ENCODE measurements at places on chromosomes 1 and 21.

DNA sequence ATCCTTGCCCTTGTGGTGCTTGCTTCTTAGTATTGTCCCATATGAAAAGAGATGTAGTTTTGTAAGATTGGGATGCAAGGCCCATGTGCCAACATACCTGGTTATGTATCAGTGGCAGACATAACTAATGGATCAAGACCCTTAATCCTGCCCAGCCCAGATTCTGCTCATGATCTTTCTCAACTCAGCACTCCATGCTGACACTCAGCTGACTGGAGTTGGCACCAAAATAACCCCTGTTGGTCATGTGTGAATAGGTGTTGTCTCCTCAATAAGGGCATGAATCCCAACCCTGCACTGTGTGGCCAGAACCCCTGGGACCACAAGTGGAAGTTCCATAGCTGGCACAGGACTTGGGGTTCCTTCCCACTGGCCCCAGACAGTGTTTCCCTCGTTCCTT lies 13.9 kb upstream of the CNR2 start:
- H3K27ac ChIP-seq: no peak overlapping the region
- H3K27me3 ChIP-seq: no peaks in the 10 kb centered on the region
- DNase-seq: no peak

GRCh38 chr1:159113596-159114433 lies 37.2 kb upstream of the AIM2 start:
- no peak overlapping the region for H3K27ac ChIP-seq
- no peaks in the 10 kb centered on the region for H3K27me3 ChIP-seq
- DNase-seq: no peak

DNA sequence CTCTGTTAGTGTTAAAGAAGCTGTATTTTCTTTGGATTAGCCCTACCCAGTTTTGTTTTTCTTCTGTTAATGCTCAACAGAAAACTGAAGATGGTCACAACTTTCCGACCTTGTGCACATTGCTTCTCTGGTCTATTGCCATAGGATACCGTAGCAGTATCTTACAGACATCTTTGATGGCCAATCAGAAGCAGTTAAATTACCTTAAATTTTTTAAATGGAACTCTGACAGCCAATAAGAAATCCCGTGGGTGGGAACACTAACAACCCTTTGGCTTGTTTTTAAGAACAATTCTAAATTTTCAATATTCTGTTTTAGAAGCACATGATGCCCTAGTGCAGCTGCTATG lies 17.2 kb downstream of the NFYC start:
- DNase-seq: no peak
- H3K36me3 ChIP-seq: no peaks in the 10 kb centered on the region
- H3K27ac ChIP-seq: peak overlapping the region; percentile 41

GRCh38 chr21:37507716-37508115 lies 141.1 kb downstream of the DYRK1A start:
- DNase-seq: no peak
- no peaks in the 10 kb centered on the region for H3K27me3 ChIP-seq
- no peak overlapping the region for H3K4me3 ChIP-seq

- no peaks in the 10 kb centered on the region for H3K27me3 ChIP-seq
- DNase-seq: no peak
- H3K4me1 ChIP-seq: no peaks in the 10 kb centered on the region
- H3K4me3 ChIP-seq: no peak overlapping the region
- no peaks in the 10 kb centered on the region for H3K36me3 ChIP-seq
Measured at GRCh38 chr1:212259693-212260480, 25.3 kb upstream of the PPP2R5A start.

- no peaks in the 10 kb centered on the region for H3K36me3 ChIP-seq
- no peak for DNase-seq
- H3K4me1 ChIP-seq: no peaks in the 10 kb centered on the region
- H3K27ac ChIP-seq: no peak overlapping the region
- H3K4me3 ChIP-seq: no peak overlapping the region
Measured at GRCh38 chr1:111778541-111779051, 22.9 kb downstream of the DDX20 start.

DNA sequence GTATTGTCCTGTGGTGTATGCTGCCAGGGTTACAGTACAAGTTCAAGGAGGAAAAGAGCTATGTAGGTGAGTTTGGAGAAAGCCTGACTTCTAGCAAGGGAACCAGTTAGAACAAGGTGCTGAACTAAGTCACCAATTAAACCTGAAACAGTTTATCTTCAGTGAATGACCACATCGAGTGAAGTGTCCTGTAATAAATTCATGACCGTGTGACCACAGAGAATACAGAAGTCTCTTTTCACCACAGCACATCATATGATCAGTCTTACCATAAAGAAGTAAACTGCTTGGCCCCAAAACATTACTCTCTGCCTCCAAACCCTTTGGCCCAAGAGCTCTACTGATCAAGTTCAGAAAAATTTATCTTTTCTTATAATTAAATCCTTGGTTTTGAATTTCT lies 141.4 kb downstream of the DAB1 start:
- H3K27ac ChIP-seq: no peak overlapping the region
- H3K36me3 ChIP-seq: no peaks in the 10 kb centered on the region
- H3K4me3 ChIP-seq: no peak overlapping the region
- H3K4me1 ChIP-seq: no peaks in the 10 kb centered on the region
- no peak for DNase-seq
- no peaks in the 10 kb centered on the region for H3K27me3 ChIP-seq

DNA sequence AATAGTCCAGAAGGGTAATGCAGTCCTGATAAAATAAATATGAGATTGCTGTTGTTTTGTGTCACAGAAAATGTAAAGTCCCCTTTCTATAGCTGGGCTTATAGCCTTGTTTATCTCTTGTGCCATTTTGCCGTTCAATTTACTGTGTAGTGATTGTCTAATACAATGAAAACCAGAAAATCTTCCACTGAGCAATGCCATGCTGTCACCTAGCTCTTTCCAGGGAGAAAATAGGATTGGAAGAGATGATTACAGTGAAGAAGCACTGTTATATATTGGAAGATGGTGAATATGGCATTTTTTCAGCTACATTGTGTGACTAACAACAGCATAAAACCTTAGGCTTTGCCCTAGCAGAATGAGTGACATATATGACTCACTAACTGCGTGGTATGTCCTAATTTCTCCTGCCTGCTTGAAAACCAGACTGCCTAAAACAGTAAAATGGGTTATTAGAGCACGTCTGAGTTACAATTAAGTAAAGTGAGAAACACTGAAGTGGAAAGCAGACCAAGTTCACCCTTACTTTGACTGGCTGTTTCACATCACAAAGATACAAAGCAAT lies 332.4 kb upstream of the ZP4 start:
- H3K4me1 ChIP-seq: no peaks in the 10 kb centered on the region
- no peaks in the 10 kb centered on the region for H3K27me3 ChIP-seq
- no peak overlapping the region for H3K4me3 ChIP-seq
- H3K36me3 ChIP-seq: no peaks in the 10 kb centered on the region

DNA sequence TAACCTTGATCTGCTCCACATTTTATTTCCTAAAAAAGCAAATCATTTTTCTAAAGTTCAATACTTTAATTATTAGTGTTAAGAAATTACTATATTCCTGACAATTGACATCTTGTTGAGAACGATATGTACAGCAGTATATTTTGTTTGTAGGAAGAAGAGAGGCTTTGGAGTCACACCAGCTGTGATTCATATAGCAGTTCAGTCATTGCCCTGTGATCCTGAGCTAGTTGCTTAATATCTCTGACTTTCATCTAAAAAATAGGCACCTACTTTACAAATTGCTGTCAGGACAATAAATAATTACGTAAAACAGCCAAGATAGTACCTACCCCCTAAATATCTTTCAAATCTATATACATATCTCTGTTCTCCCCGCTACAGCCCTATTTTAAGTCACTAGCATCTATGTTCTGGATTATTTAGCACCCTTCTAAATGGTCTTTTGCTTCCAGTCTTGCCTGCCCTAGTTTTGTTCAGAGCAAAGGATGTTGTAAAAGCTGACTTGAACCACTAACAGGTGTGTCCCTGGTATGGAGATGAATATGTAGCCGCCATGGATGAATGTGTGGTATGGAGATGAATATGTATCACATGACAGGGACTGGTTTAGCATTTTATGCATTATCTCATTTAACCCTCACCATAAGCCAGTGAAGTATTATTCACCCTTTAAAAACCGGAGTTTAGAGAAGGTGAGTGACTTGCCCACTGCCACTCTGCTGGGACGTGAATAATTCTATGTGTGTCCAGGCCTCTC lies 42.2 kb downstream of the RNF220 start:
- peaks cover 2% of the 10 kb centered on the region for H3K27me3 ChIP-seq
- H3K36me3 ChIP-seq: no peaks in the 10 kb centered on the region
- H3K4me3 ChIP-seq: no peak overlapping the region
- DNase-seq: no peak
- no peaks in the 10 kb centered on the region for H3K4me1 ChIP-seq

DNA sequence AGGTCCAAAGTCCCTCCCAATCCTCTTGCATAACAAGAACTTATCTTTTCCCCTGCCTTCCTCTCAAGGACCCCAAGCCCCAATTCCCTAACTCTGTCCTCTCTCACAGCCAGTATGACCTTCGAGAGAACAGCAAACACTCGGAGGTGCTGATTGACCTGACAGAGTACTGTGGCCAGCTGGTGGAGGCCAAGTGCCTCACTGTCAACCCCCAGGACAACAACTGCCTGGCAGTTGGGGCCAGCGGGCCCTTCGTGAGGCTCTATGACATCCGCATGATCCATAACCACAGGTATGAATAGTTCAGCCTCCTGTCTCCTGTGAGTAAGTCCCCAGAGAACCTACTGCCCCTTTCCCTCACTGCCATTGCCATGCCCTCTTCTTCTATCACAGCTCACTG lies 29.9 kb upstream of the TMEM222 start:
- no peak overlapping the region for H3K4me3 ChIP-seq
- H3K27ac ChIP-seq: no peak overlapping the region
- no peak for DNase-seq
- no peaks in the 10 kb centered on the region for H3K4me1 ChIP-seq

DNA sequence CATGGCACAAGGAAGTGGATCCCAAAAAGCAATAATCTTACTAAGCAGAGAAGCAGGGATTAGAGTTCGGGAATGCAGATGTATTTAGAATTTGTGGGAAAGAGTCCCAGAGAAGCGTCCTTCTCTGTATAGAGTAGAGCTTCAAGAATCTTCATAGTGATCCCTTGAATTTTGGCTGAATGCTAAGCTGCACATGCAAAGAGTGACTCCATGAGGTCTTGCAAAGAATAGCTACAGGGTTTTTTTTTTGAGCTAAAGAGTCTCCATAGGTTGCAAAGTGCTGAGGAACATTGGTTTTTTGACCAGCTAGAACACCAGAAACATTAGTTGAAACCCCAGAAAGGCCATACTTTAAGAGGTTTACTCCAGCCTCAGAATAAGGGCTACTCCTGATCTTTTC lies 206.7 kb downstream of the CTH start:
- no peaks in the 10 kb centered on the region for H3K36me3 ChIP-seq
- H3K27me3 ChIP-seq: no peaks in the 10 kb centered on the region
- no peak for DNase-seq
- H3K4me1 ChIP-seq: no peaks in the 10 kb centered on the region

GRCh38 chr1:44499306-44499705 lies 94.3 kb downstream of the RNF220 start:
- no peak overlapping the region for H3K27ac ChIP-seq
- H3K36me3 ChIP-seq: no peaks in the 10 kb centered on the region
- no peak for DNase-seq
- H3K4me3 ChIP-seq: no peak overlapping the region

- no peaks in the 10 kb centered on the region for H3K4me1 ChIP-seq
- H3K27ac ChIP-seq: no peak overlapping the region
- H3K36me3 ChIP-seq: no peaks in the 10 kb centered on the region
- DNase-seq: no peak
Measured at GRCh38 chr1:67514786-67515185, 84.6 kb upstream of the SERBP1 start.

GRCh38 chr1:211732293-211732980 lies 57.0 kb upstream of the NEK2 start:
- H3K4me1 ChIP-seq: peaks cover 24% of the 10 kb centered on the region
- H3K27ac ChIP-seq: no peak overlapping the region
- peaks cover 10% of the 10 kb centered on the region for H3K27me3 ChIP-seq
- no peaks in the 10 kb centered on the region for H3K36me3 ChIP-seq
- no peak for DNase-seq

- H3K27me3 ChIP-seq: no peaks in the 10 kb centered on the region
- no peak overlapping the region for H3K27ac ChIP-seq
Measured at GRCh38 chr1:81186261-81186660, 614.5 kb upstream of the ADGRL2 start.

GRCh38 chr21:44292812-44293195 lies 7.0 kb upstream of the PFKL start:
- no peak overlapping the region for H3K27ac ChIP-seq
- no peaks in the 10 kb centered on the region for H3K36me3 ChIP-seq
- no peak for DNase-seq
- peaks cover 17% of the 10 kb centered on the region for H3K4me1 ChIP-seq

- no peaks in the 10 kb centered on the region for H3K4me1 ChIP-seq
- no peaks in the 10 kb centered on the region for H3K27me3 ChIP-seq
- H3K4me3 ChIP-seq: no peak overlapping the region
- no peak overlapping the region for H3K27ac ChIP-seq
Measured at GRCh38 chr1:67338642-67339041, 31.0 kb downstream of the IL12RB2 start.

DNA sequence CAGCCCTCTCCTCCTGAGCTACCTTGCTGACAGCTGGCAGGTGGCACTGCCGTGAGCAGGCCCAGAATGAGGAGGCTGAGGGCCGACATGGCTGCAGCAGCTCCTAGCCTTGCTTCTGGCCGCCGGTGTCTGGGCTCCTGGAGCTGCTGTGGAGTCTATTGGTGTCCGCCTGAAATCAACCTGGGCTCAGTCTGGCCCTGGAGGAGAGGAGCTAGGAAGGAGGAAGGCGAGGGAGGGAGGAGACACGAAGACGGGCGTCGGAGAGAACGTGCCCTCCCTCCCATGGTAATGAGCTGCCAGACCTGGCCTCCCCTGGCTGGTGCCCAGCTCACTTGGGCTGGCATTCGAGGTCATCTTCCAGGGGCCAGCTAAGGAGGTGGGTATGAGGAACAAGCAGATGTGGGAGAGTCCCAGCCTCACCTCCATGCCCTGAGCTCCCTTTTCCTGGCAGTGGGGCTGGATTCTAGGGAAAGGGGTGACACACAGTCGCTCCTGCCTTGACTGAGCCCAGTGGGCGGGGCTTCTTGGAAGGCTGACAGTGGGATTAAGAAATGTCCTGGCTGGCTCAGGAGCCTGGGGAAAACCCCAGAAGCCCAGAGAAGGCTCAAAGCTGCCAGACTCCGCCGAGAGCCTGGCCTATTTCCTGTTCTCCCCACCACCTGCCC lies at the start of gene PDZK1IP1:
Gene PDZK1IP1 (minus strand): TSS at position 193 of the 665 bp plus-strand sequence. CDS start 104 bp downstream, at position 89.
- no peaks in the 10 kb centered on the region for H3K36me3 ChIP-seq
- no peak within 1 kb of the TSS for H3K4me3 ChIP-seq
- H3K27ac ChIP-seq: peak within 1 kb of the TSS; percentile 20
- H3K27me3 ChIP-seq: no peaks in the 10 kb centered on the region
- H3K4me1 ChIP-seq: peaks cover 22% of the 10 kb centered on the region
- peak; percentile 89 for DNase-seq

All from tibial nerve (tissue), 4 donors.